ENCODE measurements at places on chromosomes 13 and 19.

DNA sequence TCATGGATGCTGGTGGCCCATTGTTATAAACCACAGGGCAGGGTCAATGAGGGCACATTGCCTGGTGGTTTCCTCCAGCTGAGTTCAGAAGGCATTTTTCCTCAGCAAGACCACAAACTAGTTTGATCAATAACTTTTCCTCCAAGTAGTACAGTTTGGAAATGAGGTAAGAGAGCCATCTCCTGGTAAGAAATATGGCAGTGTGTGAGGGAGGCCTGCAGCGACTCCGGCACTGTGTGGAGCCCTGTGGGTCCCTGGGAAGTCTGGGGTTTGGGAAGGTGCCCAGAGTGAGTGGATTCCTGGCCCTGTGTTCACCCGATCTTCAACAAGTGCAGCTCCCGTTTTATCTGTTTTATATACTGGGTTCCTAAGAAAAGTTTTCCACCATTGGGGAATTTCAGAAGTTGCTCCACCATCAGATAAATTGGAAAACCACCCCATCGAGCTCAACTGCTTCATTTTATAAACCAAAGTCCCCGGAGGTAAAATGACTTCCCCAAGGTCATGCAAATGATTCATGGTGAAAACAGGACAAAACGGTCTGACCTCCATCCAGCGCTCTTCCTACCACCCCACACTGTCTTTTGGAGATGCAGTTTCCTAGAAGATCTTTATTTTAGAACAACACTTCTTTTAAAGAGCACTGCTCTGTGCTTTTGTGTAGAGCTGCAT lies 148.4 kb downstream of the KATNAL1 start:
- H3K27me3 ChIP-seq, result no peaks in the 10 kb centered on the region
- H3K4me3 ChIP-seq, result no peak overlapping the region
- no peak overlapping the region for H3K27ac ChIP-seq

DNA sequence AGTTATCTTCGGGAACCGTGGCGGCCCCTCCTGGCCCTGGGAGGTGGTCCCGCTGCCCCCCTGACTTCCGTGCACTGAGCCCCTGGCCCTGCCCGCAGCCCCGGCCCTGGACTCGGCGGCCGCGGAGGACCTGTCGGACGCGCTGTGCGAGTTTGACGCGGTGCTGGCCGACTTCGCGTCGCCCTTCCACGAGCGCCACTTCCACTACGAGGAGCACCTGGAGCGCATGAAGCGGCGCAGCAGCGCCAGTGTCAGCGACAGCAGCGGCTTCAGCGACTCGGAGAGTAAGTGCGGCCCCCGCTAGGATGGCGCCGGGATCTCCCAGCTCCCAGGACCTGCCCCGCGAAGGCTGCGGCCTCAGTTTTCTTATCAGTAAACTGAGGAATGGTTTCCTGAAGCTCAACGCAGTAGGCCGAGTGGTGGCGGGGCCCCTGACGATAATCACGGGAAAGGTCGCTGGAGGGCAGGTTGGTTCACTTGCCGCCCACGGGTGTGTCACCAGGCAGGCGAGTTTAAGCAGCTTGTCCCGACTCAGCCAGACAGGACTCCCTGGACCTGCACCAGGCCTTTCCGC lies 924 bp downstream of the RGCC start:
- no peaks in the 10 kb centered on the region for H3K36me3 ChIP-seq
- peak overlapping the region; percentile 89 for H3K4me3 ChIP-seq
- peak overlapping the region; percentile 92 for H3K27ac ChIP-seq
- DNase-seq, result peak; percentile 40

DNA sequence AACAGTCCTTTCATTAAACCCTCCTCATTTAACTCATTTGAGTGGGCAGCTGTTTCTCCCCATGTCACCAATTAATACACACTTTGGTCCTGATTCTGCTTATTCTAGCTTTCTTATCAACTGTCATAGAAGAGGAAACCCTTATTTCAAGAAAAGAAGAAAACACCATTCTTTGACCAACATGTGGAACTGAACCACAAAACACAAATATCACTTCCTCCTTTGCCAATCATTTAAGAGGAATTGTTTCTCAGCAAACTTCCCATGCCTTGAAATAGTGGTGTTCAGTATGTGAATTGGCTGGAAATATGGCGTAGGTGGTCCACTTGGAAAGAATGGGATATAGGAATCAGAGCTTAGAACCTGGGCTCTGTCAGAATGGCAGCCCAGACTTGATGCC lies 20.4 kb downstream of the MBD3L2B start:
- no peaks in the 10 kb centered on the region for H3K27me3 ChIP-seq
- no peaks in the 10 kb centered on the region for H3K36me3 ChIP-seq
- H3K4me3 ChIP-seq, result no peak overlapping the region
- DNase-seq, result no peak
- H3K27ac ChIP-seq, result no peak overlapping the region
- peaks cover 13% of the 10 kb centered on the region for H3K4me1 ChIP-seq

DNA sequence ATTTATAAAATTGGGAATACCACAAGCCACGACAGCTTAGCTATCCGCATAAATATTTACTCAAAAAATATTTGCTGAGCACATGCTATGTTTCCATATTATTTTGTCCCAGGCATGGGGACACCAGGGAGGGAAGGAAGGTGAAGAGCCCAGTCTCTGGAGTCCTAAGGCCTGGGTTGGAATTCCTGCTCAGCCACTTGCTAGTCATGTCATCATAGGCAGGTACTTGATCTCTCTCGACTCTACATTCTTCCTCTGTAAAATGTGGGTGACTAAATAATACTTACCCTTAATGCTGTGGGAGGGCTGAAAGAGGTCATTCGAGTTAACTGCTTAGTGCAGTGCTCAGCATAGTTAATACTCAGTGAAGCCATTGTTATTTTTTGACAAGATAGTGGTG lies 4.3 kb upstream of the RNASEH2B start:
- H3K27ac ChIP-seq, result no peak overlapping the region
- H3K36me3 ChIP-seq, result no peaks in the 10 kb centered on the region
- DNase-seq, result no peak
- H3K27me3 ChIP-seq, result no peaks in the 10 kb centered on the region

DNA sequence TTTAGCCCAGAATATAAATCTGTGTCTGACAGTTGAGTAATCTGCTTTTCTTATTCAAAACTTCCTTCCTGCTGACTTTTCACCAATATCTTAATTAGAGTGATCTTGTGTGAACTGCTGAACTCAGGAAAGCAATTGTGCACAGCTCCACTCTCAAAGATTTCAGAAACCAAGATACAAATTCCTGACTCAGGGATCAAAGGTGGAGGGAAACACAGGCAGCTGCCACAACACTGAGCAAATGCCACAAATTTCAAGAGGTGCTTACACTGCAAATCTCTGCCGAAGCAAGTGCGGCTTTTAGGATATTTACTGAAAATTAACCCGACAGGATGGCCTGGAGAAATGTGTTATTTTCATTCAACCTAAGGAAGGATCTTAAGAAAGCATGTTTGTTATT lies 111.4 kb downstream of the STOML3 start:
- no peaks in the 10 kb centered on the region for H3K4me1 ChIP-seq
- no peak overlapping the region for H3K27ac ChIP-seq
- no peaks in the 10 kb centered on the region for H3K36me3 ChIP-seq
- DNase-seq, result no peak
- no peak overlapping the region for H3K4me3 ChIP-seq

GRCh38 chr19:1182727-1183126 lies 8.7 kb upstream of the SBNO2 start:
- no peak overlapping the region for H3K4me3 ChIP-seq
- H3K36me3 ChIP-seq, result no peaks in the 10 kb centered on the region
- H3K27ac ChIP-seq, result no peak overlapping the region
- DNase-seq, result no peak

- no peak for DNase-seq
- H3K27ac ChIP-seq, result no peak overlapping the region
- H3K27me3 ChIP-seq, result no peaks in the 10 kb centered on the region
- peaks cover 4% of the 10 kb centered on the region for H3K4me1 ChIP-seq
- H3K36me3 ChIP-seq, result no peaks in the 10 kb centered on the region
Measured at GRCh38 chr13:44487989-44488388, 88.1 kb downstream of the TSC22D1 start.

GRCh38 chr19:28424662-28425045 lies 788.3 kb downstream of the UQCRFS1 start:
- H3K36me3 ChIP-seq, result no peaks in the 10 kb centered on the region
- no peaks in the 10 kb centered on the region for H3K4me1 ChIP-seq
- peaks cover 18% of the 10 kb centered on the region for H3K27me3 ChIP-seq
- H3K27ac ChIP-seq, result no peak overlapping the region
- no peak for DNase-seq
- no peak overlapping the region for H3K4me3 ChIP-seq

DNA sequence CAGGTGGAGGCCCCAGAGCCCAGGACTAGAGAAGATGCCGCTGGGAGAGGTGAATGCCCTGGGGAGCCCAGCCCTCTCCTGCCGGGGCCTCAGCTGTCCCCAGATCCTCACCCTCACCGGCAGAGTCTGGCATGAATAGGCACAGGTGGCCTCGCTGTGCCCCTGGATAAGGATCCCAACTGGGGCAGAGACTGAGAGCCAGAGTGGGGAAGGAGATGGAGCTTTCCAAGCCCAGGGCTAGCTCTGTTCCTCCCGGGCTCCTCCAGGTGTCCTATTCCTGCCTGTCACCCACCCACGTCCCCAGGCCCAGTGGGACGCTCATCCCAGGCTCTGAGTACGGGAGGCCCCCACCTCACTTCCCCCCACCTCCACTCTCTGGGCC lies 16.5 kb downstream of the PRR36 start:
- peaks cover 29% of the 10 kb centered on the region for H3K4me1 ChIP-seq
- H3K36me3 ChIP-seq, result peaks cover 6% of the 10 kb centered on the region
- H3K4me3 ChIP-seq, result no peak overlapping the region
- H3K27ac ChIP-seq, result no peak overlapping the region
- peaks cover 88% of the 10 kb centered on the region for H3K27me3 ChIP-seq

- H3K4me1 ChIP-seq, result no peaks in the 10 kb centered on the region
- no peak for DNase-seq
- H3K4me3 ChIP-seq, result no peak overlapping the region
- no peak overlapping the region for H3K27ac ChIP-seq
- H3K27me3 ChIP-seq, result peaks cover 13% of the 10 kb centered on the region
- no peaks in the 10 kb centered on the region for H3K36me3 ChIP-seq
Measured at GRCh38 chr13:97851269-97851668, 102.2 kb upstream of the IPO5 start.

DNA sequence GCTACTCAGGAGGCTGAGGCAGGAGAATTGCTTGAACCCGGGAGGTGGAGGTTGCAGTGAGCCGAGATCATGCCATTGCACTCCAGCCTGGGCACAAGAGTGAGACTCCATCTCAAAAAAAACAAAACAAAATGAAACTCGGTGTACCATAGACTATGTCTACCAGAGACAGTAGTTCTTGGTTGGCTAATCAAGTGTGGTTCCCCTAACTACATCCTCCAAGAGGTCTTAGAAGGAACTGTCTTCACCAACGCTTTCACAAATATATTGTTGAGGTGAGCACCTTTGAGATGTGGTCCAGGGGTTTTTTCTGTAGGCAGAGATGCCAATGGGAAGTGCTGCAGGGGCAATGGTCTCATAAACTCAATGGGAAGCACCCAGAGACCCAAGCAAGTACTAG lies 48.0 kb downstream of the RFC3 start:
- H3K27me3 ChIP-seq, result no peaks in the 10 kb centered on the region
- no peaks in the 10 kb centered on the region for H3K36me3 ChIP-seq
- H3K4me1 ChIP-seq, result no peaks in the 10 kb centered on the region
- H3K4me3 ChIP-seq, result no peak overlapping the region
- DNase-seq, result no peak

DNA sequence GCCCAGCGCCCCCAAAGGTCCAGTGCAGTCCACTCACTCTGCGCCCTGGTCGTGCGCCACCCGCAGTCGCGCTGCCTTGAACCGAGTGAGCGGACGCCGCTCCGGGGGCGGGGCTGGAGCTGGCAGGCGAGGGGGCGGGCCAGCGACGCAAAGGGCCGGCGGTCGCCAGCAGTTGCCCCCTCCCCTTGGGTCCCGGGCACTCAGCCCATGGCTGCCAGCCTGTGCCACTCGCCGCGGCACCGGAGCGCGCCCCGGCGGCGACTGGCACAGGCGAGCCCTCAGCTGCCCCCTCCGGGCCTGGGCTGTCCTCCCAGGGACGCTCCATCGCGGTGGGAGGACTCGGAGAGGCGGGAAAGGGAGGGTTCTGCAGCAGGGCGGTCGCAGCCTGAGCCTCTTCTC lies at the start of gene S1PR5:
TSS of gene S1PR5 (minus strand) at position 87 of the 399 bp plus-strand sequence. CDS start 2,436 bp downstream, outside the sequence.
- H3K27ac ChIP-seq, result peak within 1 kb of the TSS; percentile 80
- peaks cover 17% of the 10 kb centered on the region for H3K4me1 ChIP-seq
- peak within 1 kb of the TSS; percentile 56 for H3K4me3 ChIP-seq
- DNase-seq, result no peak
- H3K27me3 ChIP-seq, result peaks cover 84% of the 10 kb centered on the region

DNA sequence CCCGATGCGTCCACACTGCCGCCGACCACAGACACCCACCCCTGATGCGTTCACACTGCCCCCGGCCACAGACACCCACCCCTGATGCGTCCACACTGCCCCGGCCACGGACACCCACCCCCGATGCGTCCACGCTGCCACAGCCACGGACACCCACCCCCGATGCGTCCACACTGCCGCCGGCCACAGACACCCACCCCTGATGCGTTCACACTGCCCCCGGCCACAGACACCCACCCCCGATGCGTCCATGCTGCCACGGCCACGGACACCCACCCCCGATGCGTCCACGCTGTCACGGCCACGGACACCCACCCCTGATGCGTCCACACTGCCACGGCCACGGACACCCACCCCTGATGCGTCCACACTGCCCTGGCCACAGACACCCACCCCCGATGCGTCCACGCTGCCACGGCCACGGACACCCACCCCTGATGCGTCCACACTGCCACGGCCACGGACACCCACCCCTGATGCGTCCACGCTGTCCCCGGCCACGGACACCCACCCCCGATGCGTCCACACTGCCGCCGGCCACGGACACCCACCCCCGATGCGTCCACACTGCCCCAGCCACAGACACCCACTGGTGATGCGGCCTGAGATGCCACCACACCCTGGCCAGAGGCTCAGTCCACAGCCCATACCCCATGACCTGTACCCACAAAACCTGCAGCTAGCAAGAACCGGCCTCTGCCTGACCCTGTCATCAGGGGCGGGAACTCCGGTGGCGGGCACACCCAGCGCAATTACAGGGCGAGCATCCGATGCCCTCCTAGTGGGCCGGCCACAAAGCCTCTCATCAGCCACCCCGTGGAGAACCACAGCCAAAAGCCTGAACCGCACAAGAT lies 28.4 kb downstream of the RASA3 start:
- H3K27ac ChIP-seq, result peak overlapping the region; percentile 44
- no peaks in the 10 kb centered on the region for H3K27me3 ChIP-seq
- H3K4me1 ChIP-seq, result peaks cover 89% of the 10 kb centered on the region
- H3K4me3 ChIP-seq, result no peak overlapping the region
- no peak for DNase-seq

- no peak overlapping the region for H3K4me3 ChIP-seq
- no peaks in the 10 kb centered on the region for H3K27me3 ChIP-seq
- H3K27ac ChIP-seq, result no peak overlapping the region
- peaks cover 4% of the 10 kb centered on the region for H3K4me1 ChIP-seq
Measured at GRCh38 chr13:66994097-66994496, 236.0 kb downstream of the PCDH9 start.

GRCh38 chr13:35814605-35815011 lies 316.6 kb downstream of the DCLK1 start:
- H3K36me3 ChIP-seq, result no peaks in the 10 kb centered on the region
- no peaks in the 10 kb centered on the region for H3K4me1 ChIP-seq
- no peak for DNase-seq
- H3K27me3 ChIP-seq, result no peaks in the 10 kb centered on the region

- peak overlapping the region; percentile 94 for H3K27ac ChIP-seq
- H3K36me3 ChIP-seq, result peaks cover 5% of the 10 kb centered on the region
- DNase-seq, result peak; percentile 98
- H3K27me3 ChIP-seq, result no peaks in the 10 kb centered on the region
- peak overlapping the region; percentile 44 for H3K4me3 ChIP-seq
- H3K4me1 ChIP-seq, result peaks cover 17% of the 10 kb centered on the region
Measured at GRCh38 chr19:43474986-43475705, 9.7 kb upstream of the LYPD3 start.

GRCh38 chr13:24802074-24802473 lies 38.1 kb downstream of the RNF17 start:
- H3K4me3 ChIP-seq, result no peak overlapping the region
- H3K36me3 ChIP-seq, result no peaks in the 10 kb centered on the region
- no peak for DNase-seq

Data from T-cell (primary cell).